A549 treated with RU486 at 1 μM for 4 hours (cell line): ENCODE measurements at places on chromosomes 16 and 17. TPM values are rescaled to one million over a fixed set of nuclear protein-coding genes. Genes with fewer than 3 reads are reported as not detected.

The SAMD14 gene
- 0.18 to 0.88 TPM (median 0.38 TPM) in 5 replicates for total RNA-seq

The ASPHD1 gene
- total RNA-seq: 18.0 to 30.1 TPM (median 26.7 TPM) in 5 replicates

The NXN gene
- 21.4 to 28.9 TPM (median 26.0 TPM) in 5 replicates for total RNA-seq

The ACSM5 gene
- not detected in 5 replicates for total RNA-seq

The TNP2 gene
- not detected in 5 replicates for total RNA-seq

The SSH2 gene
- total RNA-seq: 24.8 to 38.6 TPM (median 29.9 TPM) in 5 replicates

The CCL16 gene
- not detected in 5 replicates for total RNA-seq

The TBX6 gene
- total RNA-seq: 0.14 to 0.50 TPM (median 0.38 TPM) in 5 replicates

The WNK4 gene
- 0.85 to 1.7 TPM (median 1.4 TPM) in 5 replicates for total RNA-seq

The RHBDL1 gene
- total RNA-seq: 0.67 to 1.7 TPM (median 1.4 TPM) in 5 replicates

The MNT gene
- 14.0 to 24.0 TPM (median 18.9 TPM) in 5 replicates for total RNA-seq
